KBM-7 (cell line): ENCODE measurements at places on chromosomes 7 and 10.

GRCh38 chr10:75070961-75071428 lies 40.5 kb upstream of the SAMD8 start:
- peak; percentile 43 for DNase-seq

DNA sequence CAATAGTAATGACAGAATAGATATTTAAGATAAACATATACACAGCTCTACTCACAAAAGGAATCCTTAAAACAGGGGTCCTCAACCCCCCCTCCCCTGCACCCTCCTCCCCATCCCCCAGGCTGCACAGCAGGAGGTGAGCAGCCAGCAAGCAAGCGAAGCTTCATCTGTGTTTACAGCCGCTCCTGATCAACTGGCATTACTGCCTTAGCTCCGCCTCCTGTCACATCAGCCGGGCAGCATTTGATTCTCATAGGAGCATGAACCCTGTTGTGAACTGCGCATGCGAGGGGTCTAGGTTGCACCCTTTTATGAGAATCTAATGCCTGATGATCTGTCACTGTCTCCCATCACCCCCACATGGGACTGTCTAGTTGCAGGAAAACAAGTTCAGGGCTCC lies 65.5 kb downstream of the SMURF1 start:
- no peak for DNase-seq

DNA sequence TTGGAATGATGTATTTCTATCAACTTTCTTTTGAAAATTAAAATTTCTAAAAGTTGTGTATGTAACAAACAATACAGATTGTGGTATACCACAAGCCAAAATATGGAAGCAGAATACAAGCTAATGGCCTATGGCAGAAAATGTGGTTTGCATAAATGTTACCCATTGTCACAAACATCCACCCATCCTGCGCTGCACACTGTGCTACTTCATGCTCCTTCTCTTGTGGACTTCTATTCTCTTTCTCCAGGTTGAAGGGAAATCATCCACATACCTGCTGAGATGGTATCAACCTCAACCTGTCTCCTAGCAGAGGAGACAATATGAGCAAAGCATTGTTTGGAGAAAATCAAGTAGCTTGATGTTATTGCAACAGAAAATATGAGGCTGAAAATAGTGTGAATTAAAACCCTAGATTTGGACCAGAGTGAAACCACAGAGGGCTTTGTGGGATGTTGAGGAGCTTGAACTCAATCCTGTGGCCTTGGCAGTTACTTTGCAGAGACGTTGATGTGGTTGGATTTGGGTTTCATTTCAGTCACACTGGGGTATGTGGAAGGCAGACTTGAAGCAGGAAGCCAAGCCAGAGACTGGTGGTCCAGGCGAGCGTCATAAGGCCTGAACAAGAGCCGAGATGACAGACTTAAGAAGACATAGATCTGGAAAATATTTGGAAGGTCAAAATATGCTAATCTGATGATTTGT lies 63.8 kb downstream of the ICA1 start:
- DNase-seq = no peak

DNA sequence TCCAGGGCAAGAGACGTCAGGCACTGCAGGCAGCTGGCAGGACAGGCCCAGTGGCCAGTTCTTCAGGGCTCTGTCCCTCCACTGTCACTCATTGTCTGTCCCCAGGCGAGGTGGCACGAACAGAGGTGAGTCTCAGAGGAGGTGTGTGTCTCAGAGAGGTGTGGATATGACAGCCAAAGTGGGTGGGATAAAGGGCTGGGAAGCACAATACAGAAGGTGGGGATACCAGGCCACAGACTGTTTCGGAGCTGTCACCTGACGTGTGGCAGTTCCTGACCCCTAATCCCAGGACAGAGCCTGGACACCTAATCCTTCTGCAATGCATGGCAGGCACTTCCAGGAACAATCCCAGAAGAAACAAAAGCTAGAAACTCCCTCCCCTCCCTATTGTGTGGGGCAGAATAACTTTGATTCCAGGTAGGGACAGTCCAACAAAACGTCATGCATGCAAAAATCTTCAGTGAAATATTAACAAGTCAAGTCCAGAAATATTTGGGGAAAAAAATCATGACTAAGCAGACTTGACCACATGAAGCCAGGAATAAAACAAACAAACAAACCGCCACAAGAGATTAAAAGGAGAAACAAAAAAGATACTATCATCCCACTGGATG lies 11.6 kb downstream of the KLRG2 start:
- DNase-seq = no peak

- DNase-seq = no peak
Observed at GRCh38 chr7:96949766-96950165, 55.6 kb upstream of the DLX6 start.

DNA sequence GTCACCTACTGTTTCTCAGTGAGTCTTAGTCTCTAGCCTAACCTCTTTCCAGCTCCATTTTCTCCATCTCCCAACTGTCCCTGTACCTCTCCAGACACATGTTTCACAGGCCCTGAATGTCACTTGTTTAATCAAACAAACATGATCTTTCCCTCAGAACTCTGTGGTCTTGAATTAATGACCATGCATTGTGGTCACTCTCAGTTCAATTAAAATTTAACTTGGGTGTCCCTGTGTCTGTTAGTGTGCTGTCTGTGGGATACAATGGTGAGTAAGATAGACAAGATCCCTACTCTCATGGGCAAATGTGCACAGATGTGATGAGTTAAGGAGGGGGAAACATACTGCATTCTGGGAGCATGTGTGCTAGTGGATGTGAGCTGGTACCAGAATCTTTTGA lies 65.0 kb downstream of the RBM33 start:
- DNase-seq = no peak

GRCh38 chr10:100614429-100615095 lies 78.8 kb downstream of the HIF1AN start:
- DNase-seq = no peak

DNA sequence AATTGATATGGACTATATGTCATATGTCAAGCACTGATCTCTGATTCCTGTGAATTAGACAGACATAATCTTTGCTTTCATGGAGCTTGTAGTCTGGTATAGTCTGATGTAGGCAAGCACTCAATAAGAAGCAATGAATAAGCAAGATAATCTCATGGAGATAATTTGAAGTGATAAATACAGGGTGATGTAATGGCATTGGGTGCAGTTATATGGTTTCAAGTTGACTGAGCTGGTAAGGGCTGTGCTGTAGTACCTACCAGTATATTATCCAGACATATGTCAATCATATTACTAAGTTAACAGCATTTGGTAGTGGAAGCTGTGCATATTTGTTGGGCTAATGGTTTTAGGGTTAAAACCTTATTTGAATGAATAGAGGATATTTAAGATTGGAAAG lies 117.5 kb upstream of the PRPS1L1 start:
- DNase-seq = no peak

GRCh38 chr7:134730411-134730829 lies 49.0 kb upstream of the CALD1 start:
- DNase-seq = no peak

DNA sequence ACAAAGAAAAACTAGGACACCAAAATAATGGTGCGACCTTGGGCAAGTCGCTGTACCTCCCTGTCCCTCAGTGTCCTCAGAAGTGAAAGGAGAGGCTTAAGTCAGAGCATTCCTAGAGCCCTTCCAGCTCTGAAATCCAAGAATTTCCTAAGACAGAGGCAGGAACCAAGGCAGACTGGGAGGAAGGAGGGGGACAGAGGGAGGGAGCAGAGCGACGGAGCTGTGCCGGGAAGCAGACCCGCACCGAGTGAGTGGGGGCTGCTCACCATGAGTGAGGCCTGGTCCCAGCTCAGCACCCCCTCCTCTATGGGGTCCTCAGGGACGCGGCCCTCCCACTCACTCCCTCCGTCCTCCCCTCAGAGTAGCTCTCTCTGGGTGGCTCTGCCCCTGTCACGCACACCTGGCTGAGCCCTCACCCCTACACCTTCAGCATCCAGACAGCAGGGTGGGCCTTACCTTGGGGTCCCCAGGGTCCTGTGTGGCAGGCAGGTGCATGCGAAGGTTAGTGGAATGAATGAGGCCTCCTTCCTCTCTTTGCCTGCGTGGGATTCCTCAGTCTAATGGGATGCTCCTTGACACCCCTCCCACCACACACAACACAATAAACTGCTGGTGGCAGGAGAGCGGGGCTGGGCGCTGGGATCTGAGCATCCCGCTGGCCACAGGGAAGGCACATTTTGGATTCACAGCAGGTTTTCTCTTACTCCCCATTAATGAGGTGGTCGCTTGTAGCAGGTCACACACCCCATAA lies 4.6 kb upstream of the SMARCD3 start:
- DNase-seq = no peak

DNA sequence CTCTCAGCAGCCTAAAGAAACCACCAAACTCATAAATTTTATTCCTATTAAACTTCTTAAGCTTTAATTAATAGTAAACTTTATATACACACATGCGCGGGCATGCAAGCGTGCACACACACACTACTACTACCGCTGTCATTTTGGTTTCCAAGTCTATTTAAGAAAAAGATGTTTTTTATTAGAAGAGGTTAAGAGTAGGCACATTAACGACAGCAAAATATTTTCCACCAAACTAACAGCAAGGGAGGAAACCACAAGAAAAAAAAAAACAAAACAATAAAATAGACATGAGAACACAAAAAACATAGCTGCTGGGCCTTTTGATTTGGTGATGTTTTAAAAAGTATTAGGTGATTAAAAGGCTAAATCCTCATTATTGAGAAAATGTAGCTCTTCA lies 28.6 kb downstream of the RTKN2 start:
- DNase-seq = no peak

DNA sequence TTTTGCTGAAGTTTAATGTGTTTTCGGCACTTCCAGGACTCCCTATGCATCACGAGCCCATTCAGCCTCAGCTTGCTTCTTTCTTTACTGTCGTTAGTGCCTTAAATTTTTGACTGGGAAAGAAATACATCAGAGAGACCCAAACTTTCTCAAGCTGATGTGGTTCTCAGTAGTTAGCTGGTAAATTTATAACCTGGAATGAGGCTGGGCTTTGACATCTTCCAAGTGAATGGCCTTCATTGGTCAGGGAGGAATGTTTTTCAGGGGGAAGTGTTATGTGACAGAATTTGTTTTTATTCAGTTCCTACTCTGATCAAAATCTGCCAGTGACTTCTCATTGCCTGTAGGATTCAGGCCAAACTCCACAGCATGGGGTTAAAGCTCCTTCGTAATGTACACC lies 296.9 kb downstream of the SORCS3 start:
- DNase-seq = no peak

DNA sequence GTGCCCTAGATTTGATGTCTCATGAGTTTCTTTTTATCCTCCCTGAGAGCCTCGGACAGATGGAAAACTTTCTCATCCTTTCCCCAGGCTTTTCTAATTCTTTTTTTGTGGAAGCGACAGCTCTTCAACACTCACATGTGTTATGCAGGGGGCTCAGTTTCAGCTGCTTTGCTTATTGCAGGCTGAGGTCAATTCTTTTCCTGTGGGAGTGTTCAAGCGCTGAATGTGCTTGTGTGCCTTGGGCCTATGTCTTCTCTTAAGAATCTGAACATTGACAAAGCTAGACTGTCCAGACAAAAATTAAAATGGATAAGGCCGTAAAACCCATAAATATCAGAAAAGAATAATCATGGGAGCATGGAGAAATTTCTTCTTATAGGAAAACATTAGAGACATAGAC lies 125.2 kb upstream of the STEAP4 start:
- no peak for DNase-seq

DNA sequence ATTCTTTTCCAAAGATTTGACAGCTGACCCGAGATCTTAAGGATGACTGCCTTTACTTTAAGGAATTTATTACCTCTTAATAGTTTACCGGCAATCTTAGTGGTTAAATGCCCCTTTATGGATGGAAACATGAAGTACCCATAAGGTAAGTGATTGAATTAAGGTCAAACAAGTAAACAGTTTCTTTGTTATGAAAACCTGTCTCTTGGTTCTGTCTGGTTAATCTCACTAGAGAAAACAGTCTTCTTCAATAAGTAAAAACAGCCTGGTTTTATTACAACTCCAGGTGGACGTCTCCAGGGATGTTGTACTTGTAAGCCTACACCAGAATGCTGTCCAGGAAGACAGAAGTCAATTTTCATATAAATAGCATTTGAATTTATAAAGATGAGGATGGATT lies 161.8 kb upstream of the MTPN start:
- DNase-seq = no peak

GRCh38 chr10:46559231-46559671 lies 2.8 kb upstream of the GPRIN2 start:
- no peak for DNase-seq

- peak; percentile 26 for DNase-seq
Observed at GRCh38 chr10:110083884-110084283, 76.1 kb downstream of the ADD3 start.

- no peak for DNase-seq
Observed at GRCh38 chr10:91054325-91054724, 133.4 kb upstream of the ANKRD1 start.

GRCh38 chr7:41035794-41036193 lies 667.1 kb downstream of the INHBA start:
- no peak for DNase-seq

GRCh38 chr7:12032146-12032545 lies 178.9 kb upstream of the TMEM106B start:
- DNase-seq = no peak

DNA sequence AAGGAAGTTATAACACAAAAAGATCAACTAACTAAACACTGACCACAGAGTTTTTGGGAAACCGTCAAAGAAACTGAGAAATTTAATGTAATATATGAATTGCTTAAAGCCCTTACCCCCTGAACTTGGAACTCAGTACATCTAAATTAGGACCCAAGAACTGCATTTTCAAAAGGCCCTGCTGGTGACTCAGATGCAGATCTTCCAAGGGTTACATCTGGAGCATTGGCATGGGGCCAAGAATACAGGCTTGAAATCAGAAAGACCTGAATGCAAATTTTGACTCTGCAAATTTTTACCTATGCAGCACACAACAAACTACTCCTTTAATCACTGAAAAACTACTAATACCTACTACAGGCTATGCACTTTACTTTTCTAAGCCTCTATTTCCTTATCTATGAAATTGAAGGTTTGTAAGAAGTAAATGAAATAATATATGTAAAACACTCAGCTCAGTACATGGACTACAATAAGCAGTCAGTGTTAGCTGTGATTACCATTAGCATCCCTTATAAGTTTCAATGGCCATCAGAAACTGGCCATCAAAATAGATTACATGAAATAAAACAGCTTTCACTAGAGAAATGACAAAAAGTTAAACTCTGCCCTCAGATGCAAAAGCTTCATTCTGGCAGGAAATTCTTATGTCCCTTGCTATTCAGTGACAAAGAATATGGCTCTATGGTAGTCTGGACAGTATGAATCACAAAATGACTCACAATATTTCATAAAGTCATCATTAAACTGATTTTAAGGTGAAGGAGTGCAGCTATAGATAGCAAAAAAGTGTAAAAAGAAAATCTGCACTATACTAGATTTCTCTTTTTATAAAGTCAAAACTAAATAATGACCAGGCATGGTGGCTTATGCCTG lies 43.6 kb downstream of the NSUN6 start:
- DNase-seq = no peak

GRCh38 chr10:45091968-45092367 lies 91.2 kb downstream of the ZNF22 start:
- DNase-seq = no peak

GRCh38 chr10:124096494-124096893 lies 3.1 kb upstream of the CHST15 start:
- DNase-seq = no peak
